ENCODE measurements at places on chromosomes 5 and 9.

DNA sequence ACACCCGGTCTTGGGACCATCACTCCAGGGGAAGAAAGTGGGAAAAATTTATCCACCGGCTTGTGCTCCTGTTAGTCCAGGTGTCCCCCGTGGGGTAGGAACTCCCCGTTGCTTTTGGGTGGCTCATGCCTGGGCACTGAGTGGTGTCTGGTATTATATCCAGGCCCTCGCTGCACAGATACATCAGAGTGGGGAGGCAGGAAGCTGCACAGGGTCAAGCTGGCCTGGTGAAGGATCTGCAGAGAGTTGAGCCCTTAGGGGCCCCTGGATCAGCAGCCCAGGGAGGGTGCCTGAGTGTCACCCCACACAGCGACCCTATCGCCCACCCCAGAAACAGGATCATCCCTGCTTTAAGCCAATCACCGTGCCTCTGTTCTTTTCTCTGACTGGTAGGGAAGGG, 24.4 kb upstream of the COL5A1 start:
- DNase-seq, result no peak

- DNase-seq, result no peak
These were observed 567.4 kb downstream of the CCDC171 start for GRCh38 chr9:16120231-16120641.

DNA sequence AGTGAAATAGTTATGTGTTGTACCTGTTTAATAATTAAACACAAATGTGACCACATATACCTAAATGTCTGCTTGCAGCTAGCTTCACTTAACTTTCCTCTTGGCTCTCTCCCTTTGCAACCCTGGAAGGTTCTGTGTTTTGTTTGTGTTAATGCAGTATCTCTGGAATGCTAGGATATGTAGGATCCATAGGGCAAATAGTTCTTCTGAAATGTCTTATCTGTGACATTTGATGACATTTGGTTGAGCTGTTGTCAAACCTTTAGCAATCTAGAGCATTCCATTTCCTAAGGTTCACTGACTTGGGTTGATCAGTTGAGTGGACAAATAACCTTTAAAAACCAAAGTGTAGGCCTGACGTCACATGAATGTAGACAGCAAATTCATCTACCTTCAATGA, 21.8 kb downstream of the CTNNA1 start:
- DNase-seq, result no peak

DNA sequence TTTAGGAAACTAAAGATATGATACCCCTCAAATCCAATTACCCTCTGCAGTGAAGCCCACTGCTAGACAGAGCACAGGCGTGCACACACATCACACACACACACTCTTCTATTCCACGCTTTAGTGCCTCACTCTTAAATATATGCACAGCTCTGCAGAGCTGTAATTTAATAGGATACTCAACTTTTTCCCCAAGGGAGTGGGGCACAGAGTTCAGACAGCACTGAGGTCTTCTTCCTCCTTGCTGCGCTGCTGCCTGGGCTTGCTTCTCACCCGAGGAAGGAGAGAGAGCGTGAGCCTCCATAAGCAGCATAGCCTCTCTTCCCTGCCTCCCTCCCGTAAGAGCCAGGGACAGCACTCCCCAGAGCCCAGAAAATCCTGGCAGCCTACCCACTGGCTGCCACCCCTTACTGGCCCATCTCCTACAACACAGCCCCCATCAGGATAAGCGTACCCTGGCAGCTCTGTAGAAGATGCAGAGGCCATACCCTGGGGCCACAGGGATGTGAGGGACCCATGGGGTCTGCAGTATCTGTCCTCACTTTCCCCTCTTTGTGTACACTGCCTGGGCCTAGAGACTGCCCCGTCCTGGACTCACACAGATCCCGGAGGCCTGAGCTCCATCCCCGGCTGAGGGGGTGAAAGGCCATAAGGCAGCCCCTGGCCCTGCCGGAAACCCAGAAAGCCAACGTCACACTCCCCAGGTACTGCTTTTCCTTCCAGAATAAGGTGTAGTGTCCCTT, 102.1 kb downstream of the C5orf15 start:
- no peak for DNase-seq

DNA sequence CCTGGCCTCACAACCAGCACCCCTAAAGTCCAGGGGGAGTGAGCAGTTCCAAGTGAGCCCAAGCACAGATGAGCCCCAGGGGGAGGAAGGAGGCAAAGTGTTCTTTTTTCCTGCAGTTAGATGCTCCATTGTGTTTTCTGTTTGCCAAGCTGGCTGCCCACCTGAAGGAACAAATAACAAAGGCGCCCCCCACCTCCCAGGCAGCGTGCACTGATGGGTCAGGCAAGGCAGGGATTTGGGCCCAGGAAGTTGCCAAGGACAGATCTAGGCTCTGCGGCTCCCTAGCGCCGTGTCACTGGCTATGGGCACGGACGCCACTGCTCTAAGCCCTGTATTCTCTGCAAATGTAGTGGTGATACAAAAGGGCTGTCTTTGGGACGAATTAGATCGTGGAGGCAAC, 21.8 kb downstream of the FGF1 start:
- DNase-seq, result no peak

DNA sequence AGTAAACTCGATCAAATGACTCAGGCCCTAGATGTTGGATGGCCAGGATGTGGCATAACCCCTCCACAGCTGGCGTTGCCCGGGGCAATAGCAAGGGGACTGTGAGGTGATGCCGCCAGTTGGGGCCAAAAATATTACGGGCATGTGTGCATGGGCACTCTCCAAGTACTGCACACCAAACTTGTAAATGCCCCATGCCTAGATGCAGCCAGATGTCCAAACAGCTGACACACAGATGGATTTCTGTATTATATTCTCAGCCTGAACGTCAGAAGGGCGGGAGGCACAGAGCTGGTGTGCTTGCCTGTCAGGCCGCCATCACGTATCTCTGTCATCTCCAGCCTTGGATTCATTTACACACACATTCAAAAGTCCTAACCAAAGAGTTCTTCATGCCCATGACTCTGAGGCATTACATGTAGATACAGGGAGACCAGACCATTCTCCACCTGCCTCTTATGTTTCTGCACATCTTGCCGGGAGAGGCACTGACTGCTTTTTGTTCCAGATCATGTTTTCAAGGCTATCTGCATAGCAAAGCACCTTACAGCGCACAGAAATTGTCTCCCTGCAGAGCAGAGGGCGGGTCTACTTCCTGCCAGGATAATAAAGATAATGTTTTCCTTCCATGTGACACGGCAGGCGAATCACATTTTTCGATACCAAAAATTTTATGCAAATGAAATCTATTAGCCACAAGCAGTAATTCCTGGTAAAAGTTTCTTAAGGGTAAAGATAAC, 200.9 kb upstream of the ADAMTS16 start:
- no peak for DNase-seq

DNA sequence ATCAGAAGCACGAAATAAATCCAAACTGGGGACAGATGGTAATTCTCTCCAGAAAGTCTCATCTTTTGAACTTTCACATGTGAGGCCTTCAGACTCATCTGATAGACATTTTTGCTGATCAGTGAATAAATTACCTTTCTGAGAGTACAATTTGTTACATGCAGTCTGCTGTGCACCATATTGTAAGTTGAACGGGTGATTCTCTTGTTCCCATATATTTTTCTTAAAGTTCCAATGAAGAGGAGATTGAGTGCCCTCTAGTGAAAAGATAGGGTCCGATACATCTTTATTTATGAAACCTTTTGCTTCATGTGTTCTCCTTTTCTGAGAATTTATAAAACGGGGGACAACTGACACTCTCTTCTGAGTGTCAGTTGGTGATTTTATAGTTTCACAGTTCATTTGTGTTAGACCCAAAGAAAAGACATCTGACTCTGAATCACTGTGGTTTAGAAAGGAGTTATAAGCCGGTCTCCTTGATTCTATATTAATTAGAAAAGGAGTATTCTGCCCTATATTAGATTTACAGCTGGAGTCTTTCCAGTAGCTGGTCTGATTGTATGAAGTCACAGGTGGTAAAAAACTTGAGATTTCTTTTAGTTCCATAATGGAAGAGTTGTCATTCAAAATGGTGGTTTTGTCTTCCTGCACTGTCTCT, 30.4 kb downstream of the GNG10 start:
- DNase-seq, result no peak

DNA sequence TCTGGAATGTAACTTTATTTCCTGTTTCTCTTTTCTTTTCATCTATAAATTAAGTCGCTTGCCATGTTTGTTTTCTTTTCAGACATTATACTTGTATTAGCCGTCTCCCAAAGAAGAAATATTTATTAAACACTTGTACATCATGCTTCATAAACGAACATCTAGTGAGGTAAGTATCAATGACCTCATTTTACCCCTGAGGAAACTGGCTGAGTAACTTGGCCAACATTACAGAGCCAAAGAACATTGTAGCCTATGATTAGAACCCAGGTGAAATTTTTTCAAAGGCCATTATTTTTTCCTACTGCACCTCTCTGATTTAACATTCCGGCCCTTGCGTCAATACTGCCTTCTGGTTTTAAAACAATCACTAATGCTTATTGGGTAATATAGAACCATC, 4.2 kb downstream of the FREM1 start:
- DNase-seq, result no peak

GRCh38 chr9:109972026-109972882, 192.3 kb downstream of the PALM2AKAP2 start:
- DNase-seq, result no peak

- no peak for DNase-seq
These were observed 2.1 kb upstream of the HSDL2 start for GRCh38 chr9:112377684-112378327.

DNA sequence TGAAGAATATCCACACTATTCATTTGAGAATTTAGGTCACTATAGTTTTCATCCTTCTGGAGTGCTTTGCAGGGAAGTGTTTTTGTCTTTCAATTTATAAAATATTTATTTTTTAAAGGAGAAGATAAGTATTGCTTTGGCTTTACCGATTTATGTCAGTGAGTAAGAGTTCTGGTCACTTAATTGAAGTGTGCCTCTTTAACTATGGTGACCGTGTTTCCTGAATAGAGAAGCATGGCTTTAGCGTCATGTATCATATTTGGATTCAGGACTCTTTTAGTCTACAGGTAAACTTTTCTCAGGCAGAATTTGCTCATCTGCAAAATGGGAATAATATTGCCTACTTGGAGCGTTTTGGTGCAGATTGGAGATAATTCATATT, 902 bp downstream of the BDP1 start:
- no peak for DNase-seq

DNA sequence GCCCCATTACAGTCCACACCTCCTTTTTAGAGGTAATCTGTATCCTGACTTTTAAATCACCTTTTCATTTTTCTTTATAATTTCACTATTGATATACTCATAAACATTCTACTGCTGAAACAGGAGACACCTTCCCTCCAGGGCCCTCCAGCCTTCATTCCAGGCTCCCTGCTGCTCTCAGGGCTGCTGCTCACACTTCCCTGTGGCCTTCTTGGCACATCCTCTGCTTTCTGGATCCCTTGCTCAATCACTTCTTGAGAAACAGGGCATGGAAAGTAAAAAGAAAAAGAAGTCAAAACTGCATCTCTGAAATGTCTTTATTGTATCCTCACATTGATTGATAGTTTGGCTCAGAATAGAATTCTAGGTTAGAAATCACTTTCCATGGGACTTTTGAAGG, 19.3 kb upstream of the WNT8A start:
- DNase-seq, result no peak

GRCh38 chr5:59093329-59093728, 510.5 kb downstream of the RAB3C start:
- DNase-seq, result no peak

GRCh38 chr9:357560-357959, 142.9 kb downstream of the DOCK8 start:
- no peak for DNase-seq

DNA sequence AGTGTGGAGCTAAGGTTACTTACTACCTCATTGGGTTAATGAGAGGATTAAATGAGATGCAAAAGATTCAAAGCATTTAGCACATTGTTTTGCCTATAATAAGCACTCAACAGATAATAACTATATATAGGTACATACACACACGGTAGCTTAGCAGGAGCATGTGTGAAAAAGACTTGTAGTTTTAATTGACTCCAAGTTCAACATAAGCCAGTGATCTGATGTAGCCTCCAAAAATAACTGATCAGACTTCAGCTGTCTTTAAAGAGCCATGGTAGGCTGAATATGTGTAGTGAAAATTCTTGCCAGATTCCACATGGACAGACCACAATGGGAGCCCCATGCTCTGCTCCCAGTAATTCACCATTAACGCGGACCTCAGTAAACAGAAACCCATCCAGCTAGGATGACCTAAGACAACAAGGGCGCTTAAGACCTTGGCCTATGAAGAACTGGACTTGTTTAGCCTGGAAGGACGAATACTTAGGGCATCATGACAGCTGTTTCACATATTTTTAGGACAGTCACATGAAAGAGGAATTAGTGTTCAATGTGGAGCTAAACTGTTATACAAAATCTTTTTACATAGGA, 115.1 kb upstream of the ZNF366 start:
- no peak for DNase-seq

- no peak for DNase-seq
These were observed 708.8 kb downstream of the MTRR start for GRCh38 chr5:8577792-8578191.

- DNase-seq, result no peak
These were observed 279.6 kb downstream of the FANCC start for GRCh38 chr9:95037789-95038521.

- no peak for DNase-seq
These were observed 530.2 kb upstream of the FAM174A start for GRCh38 chr5:100004969-100005368.

- DNase-seq, result no peak
These were observed 14.4 kb upstream of the TGFBR1 start for GRCh38 chr9:99090336-99091130.

- DNase-seq, result no peak
These were observed 109.0 kb downstream of the DPYSL3 start for GRCh38 chr5:147400881-147401280.

- peak; percentile 10 for DNase-seq
These were observed 757 bp downstream of the CDC26 start for GRCh38 chr9:113274474-113275156.

GRCh38 chr5:44398382-44398781, 9.2 kb upstream of the FGF10 start:
- no peak for DNase-seq

DNA sequence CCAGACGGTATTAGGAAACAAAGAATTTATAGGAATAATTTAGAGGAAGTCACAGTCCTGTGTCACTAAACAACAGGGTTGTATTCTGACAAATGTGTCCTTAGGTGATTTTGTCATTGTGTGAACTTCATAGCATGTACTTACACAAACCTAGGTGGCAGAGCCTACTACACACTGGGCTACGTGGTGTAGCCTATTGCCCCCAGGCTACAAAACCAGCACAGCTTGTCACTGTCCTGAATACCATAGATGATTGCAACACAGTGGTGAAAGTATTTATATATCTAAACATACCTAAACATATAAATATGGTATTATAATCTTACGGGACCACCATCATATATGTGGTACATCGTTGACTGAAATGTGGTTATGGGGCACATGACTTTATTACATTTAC, 69.3 kb downstream of the COL23A1 start:
- no peak for DNase-seq

- DNase-seq, result no peak
These were observed 61.5 kb downstream of the LNPEP start for GRCh38 chr5:96997265-96997859.

DNA sequence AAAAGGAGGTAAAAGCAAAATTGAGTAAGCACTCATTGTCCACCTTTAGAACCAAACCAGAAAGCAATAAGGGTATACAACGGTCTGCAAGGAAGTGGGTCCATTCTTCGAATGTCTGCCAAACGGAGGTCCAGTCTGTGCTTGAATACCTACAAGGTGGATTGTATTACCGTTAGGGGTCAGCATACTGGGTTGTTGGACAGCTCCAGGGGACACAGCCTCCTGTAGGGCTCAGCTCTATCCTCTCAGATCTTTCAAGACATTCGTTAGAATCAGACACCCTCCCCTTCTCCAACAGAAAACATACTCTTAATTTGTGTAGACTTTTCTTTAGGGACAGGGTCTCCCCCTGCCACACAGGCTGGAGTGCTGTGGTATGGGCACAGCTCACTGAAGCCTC, 5.5 kb downstream of the ASTN2 start:
- no peak for DNase-seq

Measured in stimulated activated CD4-positive, alpha-beta T cell treated with anti-CD3 and anti-CD28 coated beads, Interleukin-4, amount 100 ng/mL, for 48 hours (primary cell).